ENCODE measurements at places on chromosomes 2 and 18.

GRCh38 chr2:35973132-35973736 lies 382.3 kb upstream of the CRIM1 start:
- peak; percentile 35 for DNase-seq

DNA sequence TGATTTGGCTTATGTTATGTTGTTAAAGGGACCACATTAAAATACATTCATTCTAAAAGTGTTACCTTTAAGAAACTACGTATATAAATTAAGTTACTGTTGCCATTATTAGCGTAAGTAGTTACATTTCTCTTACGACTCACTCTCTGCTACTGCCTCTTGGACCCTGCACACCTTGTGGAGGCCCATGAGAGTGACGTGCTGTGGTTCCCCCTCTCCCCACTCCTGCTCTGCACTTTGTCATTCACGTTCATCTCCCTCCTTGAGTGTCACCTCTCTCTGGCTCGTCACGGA lies 830 bp upstream of the MERTK start:
- no peak for DNase-seq

- no peak for DNase-seq
These were observed 760.0 kb downstream of the EPHA4 start for GRCh38 chr2:220811952-220812570.

- DNase-seq: no peak
These were observed 24.5 kb downstream of the DYNC2LI1 start for GRCh38 chr2:43798300-43798699.
